ENCODE measurements at places on chromosomes 5 and 9.

DNA sequence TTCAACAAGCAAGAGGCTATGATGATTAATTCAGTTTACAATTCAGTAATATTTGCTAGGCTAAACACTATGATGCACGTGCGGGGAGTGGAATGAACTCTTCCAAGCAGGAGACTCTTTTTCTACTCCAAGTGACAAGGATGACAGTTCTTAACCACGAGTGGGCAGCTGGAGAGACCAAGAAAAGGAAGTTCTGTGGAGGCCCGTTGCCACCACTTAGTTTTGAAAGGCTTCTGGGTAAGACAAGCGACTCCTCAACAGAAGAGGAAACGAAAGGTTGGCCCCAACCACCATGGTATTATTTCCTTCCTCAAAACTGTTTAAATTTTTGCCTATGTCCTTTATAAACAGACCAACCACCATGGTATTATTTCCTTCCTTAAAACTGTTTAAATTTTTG is 2.8 kb downstream of the DCAF12 start:
- H3K36me3 ChIP-seq: peaks cover 3% of the 10 kb centered on the region
- DNase-seq: no peak
- peak overlapping the region; percentile 97 for H3K27ac ChIP-seq
- no peaks in the 10 kb centered on the region for H3K27me3 ChIP-seq

GRCh38 chr5:407051-407450 is 35.9 kb upstream of the EXOC3 start:
- no peaks in the 10 kb centered on the region for H3K36me3 ChIP-seq
- no peak for DNase-seq
- H3K4me3 ChIP-seq: no peak overlapping the region
- H3K27me3 ChIP-seq: no peaks in the 10 kb centered on the region
- H3K4me1 ChIP-seq: peaks cover 7% of the 10 kb centered on the region

- no peak for DNase-seq
- no peaks in the 10 kb centered on the region for H3K36me3 ChIP-seq
- H3K4me3 ChIP-seq: no peak overlapping the region
- no peaks in the 10 kb centered on the region for H3K4me1 ChIP-seq
Observed at GRCh38 chr9:129524582-129525270, 96.2 kb downstream of the C9orf50 start.

GRCh38 chr9:33329979-33330378 is 39.7 kb downstream of the NFX1 start:
- no peak overlapping the region for H3K4me3 ChIP-seq
- peaks cover 6% of the 10 kb centered on the region for H3K36me3 ChIP-seq
- H3K4me1 ChIP-seq: peaks cover 34% of the 10 kb centered on the region
- peak overlapping the region; percentile 84 for H3K27ac ChIP-seq
- DNase-seq: no peak

GRCh38 chr5:102523541-102524175 is 24.9 kb upstream of the SLCO6A1 start:
- DNase-seq: no peak
- H3K4me1 ChIP-seq: no peaks in the 10 kb centered on the region
- no peak overlapping the region for H3K27ac ChIP-seq
- H3K4me3 ChIP-seq: no peak overlapping the region
- no peaks in the 10 kb centered on the region for H3K36me3 ChIP-seq

GRCh38 chr9:110744715-110745384 is 76.3 kb downstream of the MUSK start:
- H3K36me3 ChIP-seq: no peaks in the 10 kb centered on the region
- no peaks in the 10 kb centered on the region for H3K27me3 ChIP-seq
- H3K4me3 ChIP-seq: no peak overlapping the region
- H3K27ac ChIP-seq: peak overlapping the region; percentile 78
- H3K4me1 ChIP-seq: peaks cover 34% of the 10 kb centered on the region

GRCh38 chr9:92432350-92432749 is 8.1 kb upstream of the OMD start:
- no peak overlapping the region for H3K27ac ChIP-seq
- H3K4me1 ChIP-seq: no peaks in the 10 kb centered on the region
- no peak overlapping the region for H3K4me3 ChIP-seq
- no peaks in the 10 kb centered on the region for H3K27me3 ChIP-seq

DNA sequence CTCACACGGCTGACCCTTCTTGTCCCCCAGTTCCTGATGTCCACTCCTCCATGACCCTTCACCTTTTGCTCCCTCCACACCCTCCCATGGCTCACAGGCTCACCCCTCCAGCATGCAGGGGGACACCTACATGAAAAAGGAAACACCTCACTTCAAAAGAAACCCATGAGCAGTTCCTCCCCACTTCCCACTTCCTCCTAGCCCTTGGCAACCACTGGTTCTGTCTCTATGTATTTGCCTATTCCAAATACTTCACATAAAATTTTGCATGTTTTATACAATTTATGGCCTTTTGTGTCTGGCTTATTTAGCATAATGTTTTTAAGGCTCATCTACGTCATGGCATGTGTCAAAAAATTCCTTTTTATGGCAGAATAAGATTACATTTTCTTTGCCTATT is 100.2 kb upstream of the S1PR3 start:
- DNase-seq: no peak
- no peak overlapping the region for H3K27ac ChIP-seq
- H3K4me3 ChIP-seq: no peak overlapping the region
- no peaks in the 10 kb centered on the region for H3K27me3 ChIP-seq
- no peaks in the 10 kb centered on the region for H3K4me1 ChIP-seq
- no peaks in the 10 kb centered on the region for H3K36me3 ChIP-seq

DNA sequence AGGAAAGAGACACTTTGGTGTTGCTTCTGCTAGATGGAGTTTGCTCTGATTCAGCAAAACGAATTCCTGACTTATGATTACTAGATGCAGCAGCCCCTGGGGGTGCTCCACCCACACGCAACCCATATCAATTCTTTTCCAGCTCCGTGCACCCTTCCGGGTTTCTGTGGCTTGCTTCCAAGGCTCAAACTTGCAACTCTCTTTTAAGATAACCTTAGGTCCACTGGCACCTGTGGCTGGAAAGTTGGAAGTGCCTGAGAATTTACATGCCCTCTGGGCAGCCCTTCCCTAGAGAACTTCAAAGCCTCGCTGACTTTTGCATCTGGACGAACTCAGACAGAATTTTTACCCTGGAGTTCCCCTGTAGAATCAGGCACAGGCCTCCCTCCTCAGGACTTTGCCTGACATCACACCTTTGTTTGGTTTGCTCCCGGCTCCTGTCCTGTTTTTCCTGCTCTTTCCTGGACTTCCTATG is 224.9 kb downstream of the SNX18 start:
- no peak overlapping the region for H3K27ac ChIP-seq
- no peaks in the 10 kb centered on the region for H3K36me3 ChIP-seq
- DNase-seq: no peak
- no peaks in the 10 kb centered on the region for H3K27me3 ChIP-seq
- H3K4me3 ChIP-seq: no peak overlapping the region

DNA sequence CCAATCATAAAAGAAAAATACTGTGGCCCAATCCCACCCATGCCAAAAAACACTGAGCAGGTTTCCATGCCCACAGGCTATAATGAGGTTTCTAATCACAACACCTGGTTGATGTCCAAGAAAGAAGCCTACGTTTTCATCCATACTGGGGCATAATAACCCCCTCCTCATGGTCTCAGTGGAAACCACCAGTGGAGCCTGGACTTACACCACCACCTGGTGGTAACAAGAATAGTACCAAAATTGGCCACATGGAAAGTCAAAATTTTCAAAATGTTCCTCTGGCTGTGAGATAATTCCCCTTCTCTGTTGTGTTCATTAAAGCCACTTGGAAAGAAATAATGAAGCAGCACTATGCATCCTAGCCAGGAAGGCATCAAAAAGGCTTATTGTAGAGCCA is 687.3 kb upstream of the ST8SIA4 start:
- H3K4me3 ChIP-seq: no peak overlapping the region
- no peaks in the 10 kb centered on the region for H3K36me3 ChIP-seq
- no peak overlapping the region for H3K27ac ChIP-seq
- no peaks in the 10 kb centered on the region for H3K27me3 ChIP-seq
- no peaks in the 10 kb centered on the region for H3K4me1 ChIP-seq

DNA sequence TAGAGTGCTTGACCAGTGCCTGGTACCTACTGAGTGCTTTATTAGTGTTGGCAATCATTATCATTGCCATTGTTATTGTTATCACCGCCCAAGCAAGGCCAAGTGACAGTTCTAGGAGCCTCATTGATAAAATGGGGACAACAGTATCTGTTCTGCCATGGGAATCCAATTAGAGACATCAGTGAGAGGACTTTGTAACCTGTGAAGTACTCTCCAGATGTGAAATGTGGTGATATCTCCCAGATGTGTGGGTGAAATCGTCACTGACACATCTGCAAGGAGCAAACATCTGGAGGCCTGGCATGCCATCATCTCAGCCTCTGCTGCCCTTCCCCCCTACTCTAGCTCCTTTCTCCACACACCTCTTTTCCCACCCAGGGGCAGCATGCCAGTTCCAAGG is 260.8 kb downstream of the PAPPA start:
- H3K27me3 ChIP-seq: no peaks in the 10 kb centered on the region
- H3K4me1 ChIP-seq: no peaks in the 10 kb centered on the region
- no peak for DNase-seq
- no peak overlapping the region for H3K4me3 ChIP-seq
- H3K27ac ChIP-seq: no peak overlapping the region

DNA sequence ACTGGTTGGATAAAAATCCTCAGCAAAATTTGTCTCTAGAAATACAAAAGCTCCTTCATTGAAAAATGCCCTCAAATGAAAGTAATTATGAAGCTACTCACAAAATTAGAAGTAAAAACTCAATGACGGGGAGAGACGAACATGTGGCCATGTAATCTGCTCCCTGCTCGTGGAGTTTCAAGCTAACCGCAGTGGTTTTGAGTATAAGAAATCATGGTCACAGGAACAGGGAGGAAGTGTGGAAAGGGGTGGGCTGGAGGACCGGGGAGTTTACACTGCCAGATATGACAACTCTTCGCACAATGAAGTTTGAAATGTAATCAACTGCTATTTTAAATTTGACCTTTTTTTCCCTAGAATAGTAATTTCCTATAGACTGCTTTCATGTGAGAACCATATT is 765.4 kb upstream of the DMAC1 start:
- no peaks in the 10 kb centered on the region for H3K4me1 ChIP-seq
- no peaks in the 10 kb centered on the region for H3K27me3 ChIP-seq
- no peak overlapping the region for H3K4me3 ChIP-seq
- H3K27ac ChIP-seq: no peak overlapping the region
- H3K36me3 ChIP-seq: no peaks in the 10 kb centered on the region
- DNase-seq: no peak

- no peak for DNase-seq
- H3K36me3 ChIP-seq: no peaks in the 10 kb centered on the region
- peak overlapping the region; percentile 90 for H3K4me3 ChIP-seq
- H3K27me3 ChIP-seq: no peaks in the 10 kb centered on the region
- H3K27ac ChIP-seq: peak overlapping the region; percentile 58
Observed at GRCh38 chr5:138179277-138179857, 455 bp downstream of the KIF20A start.

Measured in esophagus squamous epithelium (tissue), 5 donors.